ENCODE measurements at places on chromosomes 13 and 19.
A peak's percentile ranks its signal among the peaks of the same experiment; 100 is the strongest.

- DNase-seq: no peak
These were observed 2489.6 kb downstream of the PCDH9 start for GRCh38 chr13:64740493-64740892.

DNA sequence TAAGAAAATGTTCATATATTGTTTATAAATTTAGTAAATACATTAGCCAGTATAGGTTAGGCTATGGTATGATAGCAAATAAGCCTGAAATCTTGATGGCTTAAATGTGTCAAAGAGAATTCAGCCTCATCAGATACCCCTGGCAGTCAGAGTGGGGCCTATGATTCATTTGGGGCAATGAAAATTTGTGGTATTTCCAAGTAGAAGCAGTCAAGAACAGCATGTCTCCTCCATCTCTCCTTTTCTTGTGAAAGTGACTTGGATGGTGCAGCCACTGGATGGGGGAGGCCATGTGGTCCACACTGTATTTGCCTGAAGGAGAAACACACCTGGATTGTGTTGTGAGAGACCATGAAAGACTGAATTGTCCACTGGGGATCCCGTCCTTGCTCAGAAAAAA lies 82.7 kb downstream of the DLEU7 start:
- no peak for DNase-seq

- DNase-seq: no peak
These were observed 75.9 kb downstream of the STK24 start for GRCh38 chr13:98500963-98501421.

DNA sequence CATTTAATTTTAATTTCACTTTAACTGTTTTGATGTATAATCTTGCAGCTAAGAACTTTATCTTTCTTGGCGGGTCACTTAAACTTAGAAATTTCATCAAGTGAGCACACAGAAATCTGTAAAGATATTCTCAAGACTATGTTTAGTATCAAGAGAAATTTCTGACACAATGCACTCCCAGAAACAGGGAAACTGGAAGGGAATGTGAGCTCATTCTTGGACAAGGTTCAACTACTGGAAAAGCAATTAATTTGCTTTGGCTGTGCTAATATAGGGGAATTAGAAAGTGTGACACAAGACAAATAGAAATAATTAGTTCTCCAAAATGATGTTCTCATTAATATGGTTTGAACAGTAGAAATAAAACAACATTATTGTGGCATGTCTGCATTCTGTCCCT lies 402.3 kb downstream of the DACH1 start:
- no peak for DNase-seq

DNA sequence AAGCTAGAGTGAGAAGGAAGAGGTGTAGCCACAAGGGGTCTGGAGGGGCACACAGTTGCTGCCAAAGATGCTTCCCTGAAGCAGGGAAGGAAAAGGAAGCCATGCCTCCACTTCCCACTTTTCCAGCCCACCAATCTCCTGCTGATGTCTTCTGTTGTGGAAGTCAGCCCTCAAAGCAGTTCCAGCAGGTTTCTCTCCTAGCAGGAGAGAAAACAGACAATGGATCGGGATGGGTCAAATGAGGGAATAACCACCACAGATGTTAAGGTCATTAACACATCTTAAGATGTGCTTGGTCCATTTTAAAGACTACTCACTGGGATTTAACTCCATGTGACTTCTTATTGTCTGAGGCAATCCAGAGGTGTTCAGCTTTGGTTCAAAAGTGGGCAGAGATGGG lies 284.1 kb upstream of the SOX21 start:
- DNase-seq: no peak

- no peak for DNase-seq
These were observed 45.4 kb downstream of the ARHGEF18 start for GRCh38 chr19:7393939-7394730.

DNA sequence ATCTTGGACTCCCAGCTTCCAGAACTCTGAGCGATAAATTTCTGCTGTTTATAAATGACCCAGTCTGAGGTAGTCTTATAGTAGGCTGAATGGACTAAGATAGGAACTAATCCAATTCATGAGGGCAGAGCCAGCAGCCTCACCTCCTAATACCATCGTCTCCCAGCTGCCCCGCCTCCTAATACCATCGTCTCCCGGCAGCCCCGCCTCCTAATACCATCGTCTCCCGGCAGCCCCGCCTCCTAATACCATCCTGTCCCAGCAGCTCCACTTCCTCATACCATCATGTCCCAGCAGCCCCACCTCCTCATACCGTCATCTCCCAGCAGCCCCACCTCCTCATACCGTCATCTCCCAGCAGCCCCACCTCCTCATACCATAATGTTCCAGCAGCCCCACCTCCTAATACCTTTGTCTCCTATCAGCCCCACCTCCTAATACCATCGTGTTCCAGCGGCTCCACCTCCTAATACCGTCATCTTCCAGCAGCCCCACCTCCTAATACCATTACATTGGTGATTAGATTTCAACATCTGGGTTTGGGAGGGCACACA lies 2.4 kb upstream of the ARGLU1 start:
- DNase-seq: peak; percentile 50

DNA sequence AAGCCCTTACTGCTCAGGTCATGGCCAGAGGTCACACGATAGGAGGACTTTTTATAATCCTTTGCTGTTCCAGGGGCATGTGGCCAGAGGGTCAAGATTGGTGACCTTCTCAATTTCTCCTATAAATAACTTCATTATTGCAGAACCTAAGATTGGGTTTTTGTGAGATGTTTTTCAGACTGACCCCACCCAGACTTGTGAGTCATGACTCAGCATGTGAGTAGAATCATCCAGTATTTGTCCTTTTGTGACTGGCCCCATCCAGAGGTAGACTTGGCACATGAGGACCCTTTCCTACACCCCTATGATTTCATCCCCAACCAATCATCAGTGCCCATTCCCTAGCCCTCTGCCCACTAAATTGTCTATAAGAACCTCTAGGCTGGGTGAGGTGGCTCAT lies 84.5 kb upstream of the ABCC4 start:
- DNase-seq: no peak

DNA sequence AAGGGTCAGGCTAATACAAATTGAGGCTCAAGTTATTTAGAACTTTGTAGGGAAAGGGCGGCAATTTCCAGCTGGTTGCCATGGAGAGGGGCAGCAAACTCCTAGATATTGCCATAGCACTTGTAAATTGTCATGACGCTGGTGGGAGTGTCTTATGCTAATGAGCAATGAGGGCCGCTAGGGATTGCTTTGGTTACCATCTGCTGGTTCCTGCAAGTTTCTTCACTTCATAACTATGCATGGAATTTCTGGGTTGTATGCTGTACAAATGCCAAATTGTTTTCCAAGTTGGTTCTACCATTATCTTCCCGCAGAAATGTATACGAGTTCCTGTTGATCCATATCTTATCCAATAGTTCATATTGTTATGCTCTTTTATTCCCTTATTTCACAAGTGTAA lies 1339.4 kb downstream of the EFNB2 start:
- DNase-seq: no peak

DNA sequence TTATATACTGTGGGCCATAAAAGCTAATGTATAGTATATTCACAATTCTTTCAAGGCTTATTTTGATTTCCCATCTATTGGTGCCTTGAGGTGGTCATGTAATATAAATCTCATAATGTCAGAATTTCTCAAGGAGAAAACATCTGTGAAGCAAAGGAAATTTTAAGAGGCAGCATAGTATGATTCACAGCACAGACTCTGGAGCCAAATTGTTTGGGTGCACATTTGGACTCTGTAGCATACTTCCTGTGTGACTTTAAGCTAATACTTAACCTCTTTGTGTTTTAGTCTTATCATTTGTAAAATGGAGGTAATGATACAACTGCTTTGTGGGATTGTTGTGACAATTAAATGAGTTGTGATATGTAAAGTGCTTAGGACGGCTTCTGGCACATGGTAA lies 67.6 kb downstream of the PIBF1 start:
- no peak for DNase-seq

- DNase-seq: no peak
These were observed 772 bp downstream of the GPC6 start for GRCh38 chr13:93227280-93227877.

- DNase-seq: no peak
These were observed 1.2 kb downstream of the MEDAG start for GRCh38 chr13:30907121-30907861.

DNA sequence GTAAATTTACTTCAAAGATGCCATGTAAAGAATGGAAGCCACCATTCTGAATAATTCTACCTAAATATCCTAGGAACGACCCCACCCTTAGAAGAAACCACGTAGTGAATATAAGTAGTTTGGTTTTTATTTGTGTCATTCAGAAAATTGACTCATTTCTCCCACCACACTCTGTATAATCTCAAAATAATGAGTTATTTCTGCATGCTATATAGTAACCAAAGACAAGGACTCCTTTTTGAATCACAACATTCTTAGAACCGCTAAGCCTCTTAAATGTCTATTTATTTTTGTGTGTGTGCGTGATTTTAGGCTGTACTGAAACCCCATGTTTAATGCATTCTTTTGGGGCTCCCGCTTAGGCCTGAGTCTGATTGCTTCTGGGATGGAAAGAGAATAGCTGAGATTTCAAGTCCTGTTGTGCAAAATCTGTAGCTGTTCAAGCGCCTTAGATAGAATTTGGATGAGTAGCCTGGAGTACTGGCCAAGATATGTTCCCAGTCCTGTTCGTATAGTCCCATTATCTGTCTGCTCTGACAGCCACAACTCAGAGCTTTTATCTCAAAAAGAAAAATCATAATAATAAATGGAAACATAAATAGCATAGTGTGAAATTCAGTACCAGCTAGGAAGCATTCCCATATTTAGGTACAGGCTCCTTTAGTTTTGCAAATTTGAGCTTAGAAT lies 532.4 kb upstream of the NBEA start:
- DNase-seq: no peak

DNA sequence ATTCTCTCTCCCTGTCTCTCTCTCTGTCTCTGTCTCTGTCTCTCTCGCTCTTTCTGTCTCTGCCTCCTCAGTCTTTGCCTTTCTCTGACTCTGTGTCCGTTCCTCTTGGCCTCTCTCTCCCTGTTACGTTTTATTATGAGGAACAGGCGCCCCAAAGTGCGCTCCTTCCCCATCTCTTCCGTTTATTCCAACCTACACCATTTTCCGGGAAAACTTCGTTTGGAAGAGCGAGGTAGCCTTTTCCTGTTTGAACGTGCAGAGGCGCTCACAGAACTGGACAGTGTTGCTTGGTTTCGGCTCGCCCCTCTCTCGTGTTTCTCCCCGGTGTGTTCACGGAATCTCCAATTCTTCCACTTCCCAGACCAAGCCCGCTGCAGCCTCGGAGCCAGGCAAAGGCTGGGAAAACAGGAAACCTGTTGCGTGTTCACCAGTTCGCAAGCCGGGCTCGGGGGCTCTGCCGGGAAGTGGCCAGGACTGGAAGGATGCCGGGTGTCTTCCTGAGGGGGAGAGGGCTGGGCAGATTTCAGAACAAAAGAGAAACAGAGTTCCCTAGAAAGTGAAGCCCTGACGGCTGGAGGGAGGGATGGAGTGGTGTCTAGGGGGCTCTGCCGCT lies 605 bp downstream of the TMEM255B start:
- no peak for DNase-seq

DNA sequence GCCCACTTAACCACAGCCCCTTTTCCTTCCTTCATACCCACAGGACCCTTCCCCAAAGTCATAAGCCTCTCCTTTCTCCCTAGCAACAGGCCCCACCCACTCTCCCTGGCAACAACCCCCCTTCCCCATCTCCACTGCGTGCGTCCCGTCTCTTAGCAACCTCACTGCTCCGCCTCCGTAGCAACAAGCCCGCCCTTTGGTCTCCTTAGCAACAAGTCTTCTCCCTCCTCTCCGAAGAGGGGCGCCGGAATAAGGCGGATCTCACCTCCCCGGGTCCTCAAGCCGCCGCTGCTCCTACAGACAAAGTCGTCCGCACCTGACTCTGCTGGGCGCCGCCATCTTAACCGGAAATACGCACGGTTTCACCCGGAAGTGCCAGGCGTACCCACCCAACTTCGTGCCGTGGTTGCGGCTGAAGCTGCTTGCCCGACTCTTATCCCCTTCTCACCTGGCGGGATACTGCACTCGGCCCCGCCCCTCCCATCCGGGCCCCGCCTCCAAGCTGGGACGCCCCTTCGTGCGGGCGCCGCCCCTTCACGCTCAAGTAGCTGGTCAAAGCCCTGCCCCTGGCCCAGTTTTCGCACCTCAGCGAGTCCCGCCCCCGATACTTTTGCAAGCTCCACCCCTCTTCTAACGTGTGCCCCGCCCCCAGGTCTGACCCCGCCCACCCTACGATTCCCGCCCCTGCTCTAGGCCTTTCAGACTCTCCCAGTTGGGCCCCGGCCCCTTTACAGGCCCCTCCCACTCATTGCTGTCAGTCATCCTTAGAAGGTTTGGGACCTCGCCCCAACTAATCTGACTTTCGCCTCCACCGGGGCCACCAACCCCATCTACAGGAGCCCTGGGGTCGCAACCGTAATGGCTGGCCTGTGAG lies at the start of gene HSPBP1:
Gene HSPBP1, minus strand, starts transcription at position 341 of the 874 bp plus-strand sequence. CDS start 502 bp downstream, outside the sequence.
- peak; percentile 85 for DNase-seq

DNA sequence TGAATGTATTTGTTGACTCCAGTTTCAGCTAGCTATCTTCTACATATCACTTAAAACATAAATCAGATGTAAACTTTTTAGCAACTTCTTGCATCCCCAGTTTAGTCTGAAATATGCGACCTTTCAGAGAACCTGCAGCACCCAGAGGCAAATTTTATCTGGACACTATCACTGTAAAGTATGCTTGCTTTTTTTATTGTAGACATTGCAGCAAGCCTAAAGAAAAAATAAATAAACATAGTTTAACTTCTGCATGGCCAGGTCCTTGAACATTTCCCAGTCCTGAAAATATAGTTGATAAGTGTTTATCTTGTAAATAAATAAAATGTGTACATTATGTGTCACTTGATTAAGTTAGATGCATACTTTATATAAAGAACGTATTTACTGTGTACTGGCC lies 1829.4 kb downstream of the PCDH9 start:
- DNase-seq: no peak

- DNase-seq: no peak
These were observed 656 bp upstream of the ZNF324 start for GRCh38 chr19:58466089-58466759.

GRCh38 chr13:43664700-43665191 lies 122.0 kb downstream of the ENOX1 start:
- DNase-seq: no peak

DNA sequence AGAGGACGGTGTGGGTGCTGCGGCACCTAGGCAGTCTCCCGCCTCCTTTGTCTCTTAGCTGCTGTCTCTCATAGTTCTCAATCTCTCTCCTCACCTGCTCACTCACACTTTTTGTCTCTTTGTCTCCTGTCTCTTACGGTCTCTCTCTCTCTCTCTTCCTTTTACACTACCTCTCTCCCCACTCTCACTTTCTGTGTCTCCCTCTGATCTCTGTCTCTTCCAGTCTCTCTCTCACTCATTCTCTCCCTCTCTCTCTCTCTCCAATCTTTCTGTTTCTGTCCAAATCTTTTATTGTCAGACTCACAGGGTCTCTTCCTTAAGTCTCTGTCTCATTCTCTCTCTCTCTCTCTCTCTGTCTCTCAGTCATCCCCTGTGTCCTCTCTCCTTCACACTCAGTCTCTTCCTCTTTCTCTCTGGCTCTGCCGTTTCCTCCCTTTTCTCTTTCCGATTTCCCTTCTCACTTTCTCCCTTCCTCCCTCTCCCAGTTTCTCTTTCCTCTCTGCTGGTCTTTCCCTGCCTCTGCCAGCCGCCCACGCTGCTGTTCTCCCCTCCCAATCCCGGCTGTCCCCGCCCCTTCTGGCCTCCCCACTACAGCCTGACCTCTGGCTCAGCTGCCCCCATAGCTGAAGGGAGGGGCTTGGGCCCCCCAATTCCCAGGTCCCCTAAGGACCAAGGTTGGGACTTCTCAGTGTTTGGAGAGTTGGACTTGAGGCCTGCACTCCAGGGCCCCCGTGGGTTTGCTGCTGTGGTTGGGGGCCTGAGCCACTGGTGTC lies at the start of gene PLEKHA4:
Gene PLEKHA4, minus strand, starts transcription at position 504 of the 773 bp plus-strand sequence. CDS start 997 bp downstream, outside the sequence.
- no peak for DNase-seq

Measured in stimulated activated CD8-positive, alpha-beta memory T cell treated with anti-CD3 and anti-CD28 coated beads, Interleukin-2, amount 100 ng/mL, for 1 hour (primary cell).